Stimulated activated CD4-positive, alpha-beta T cell treated with anti-CD3 and anti-CD28 coated beads, Interleukin-15, amount 100 ng/mL, for 1 hour (primary cell): ENCODE measurements at places on chromosomes 3 and 15.

DNA sequence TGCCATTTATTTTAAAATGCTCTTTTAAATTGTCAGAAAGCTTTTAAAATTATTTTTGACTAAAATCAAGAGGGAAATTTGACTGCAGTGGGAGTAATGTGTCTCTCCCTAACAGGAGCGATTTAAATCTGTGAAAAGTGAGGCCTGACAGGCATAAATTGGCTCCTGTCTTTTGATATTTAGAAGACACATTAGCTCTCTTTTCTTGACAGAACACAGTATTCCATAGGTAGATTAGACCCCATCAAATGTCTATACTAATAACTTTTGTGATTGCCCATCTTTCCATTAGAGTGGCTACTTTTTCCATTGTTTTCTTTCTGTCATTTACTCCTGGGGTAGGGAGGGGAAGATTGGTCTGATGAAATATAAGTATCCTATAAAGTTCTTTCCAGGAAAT lies 866.3 kb downstream of the ROBO1 start:
- no peak for DNase-seq

DNA sequence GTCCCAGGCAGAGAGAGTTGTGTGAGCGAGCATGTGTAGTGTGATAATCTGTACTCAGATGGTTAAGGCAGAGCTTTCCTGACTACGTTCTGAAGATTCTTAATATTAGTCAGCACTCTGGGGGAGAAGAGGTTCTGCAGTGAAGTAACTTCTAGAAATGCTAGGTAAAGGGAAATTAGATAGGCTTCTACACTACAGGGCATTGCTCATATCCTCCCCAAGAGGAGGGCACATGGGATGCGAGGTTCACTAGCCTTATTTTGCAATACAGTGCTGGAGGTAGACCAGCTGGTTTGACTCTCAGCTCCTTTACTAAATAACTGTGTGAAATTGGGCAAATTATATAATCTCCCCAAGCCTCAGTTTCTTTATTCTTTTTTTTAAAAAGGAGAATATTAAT lies 300.3 kb upstream of the PDZRN3 start:
- no peak for DNase-seq

DNA sequence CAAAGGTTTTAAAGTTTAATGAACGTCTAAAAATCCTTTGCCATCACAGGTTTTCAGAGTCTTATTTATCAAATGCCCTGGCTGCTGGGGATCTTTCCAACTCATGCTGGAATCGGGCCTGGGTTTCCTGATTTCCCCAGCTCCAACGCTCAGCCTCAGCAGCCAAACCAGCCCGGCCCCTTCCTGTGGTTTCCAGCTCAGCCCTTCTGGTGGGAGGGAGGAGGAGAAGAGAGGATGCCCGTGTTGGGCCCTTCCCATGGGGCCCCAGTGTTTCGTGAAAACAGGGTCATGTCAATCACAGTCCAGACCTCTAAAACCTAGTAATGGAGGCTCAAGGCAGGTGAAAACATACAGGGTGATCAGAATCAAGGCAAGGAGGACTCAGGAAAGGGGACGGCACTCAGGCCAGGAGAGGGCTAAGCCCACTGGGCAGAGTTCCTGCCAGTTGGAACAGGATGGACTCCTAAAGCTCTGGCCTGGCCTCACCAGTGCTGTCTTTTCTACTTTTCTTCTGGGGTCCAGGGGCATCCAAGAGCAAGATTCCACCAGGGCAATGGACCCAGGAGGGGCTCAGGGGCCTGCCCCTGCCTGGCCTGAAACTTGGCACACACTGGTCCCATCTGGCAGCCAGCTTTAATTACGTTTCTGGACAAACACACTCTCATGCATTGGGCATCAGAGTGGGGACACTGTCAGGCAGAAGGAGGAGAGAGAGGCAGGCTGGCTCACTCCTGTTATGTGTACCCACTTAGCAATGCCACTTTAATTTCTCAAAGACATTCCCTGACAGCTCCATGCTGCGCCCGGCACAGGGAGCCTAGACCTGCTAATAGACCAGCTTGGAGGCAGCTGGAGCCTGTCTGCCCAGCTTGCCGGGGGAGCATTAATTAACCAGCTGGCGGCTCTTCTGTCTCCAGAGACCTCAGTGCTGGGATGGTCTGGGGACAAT lies 194.6 kb downstream of the FAM43A start:
- DNase-seq: no peak

- no peak for DNase-seq
Observed at GRCh38 chr15:59247364-59247763, 40.7 kb downstream of the LDHAL6B start.

DNA sequence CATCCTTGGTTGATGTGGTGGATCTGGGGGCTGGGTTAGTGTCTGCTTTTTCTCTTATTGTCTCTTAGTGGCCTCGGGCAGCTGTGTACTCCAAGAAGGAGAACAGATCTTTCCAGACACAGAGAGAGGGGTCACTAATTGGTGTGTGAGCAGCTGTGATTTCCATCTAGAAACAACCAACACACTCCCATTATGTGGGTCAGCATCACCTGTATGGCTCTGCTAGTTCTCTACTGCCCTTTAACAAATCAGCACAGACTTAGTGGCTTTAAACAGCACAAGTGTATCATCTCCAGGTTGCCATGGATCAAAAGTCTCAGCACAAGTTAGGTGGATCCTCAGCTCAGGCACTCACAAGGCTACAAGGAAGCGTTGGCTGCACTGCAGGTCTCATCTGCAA lies 156.8 kb downstream of the LRTM1 start:
- DNase-seq: no peak

DNA sequence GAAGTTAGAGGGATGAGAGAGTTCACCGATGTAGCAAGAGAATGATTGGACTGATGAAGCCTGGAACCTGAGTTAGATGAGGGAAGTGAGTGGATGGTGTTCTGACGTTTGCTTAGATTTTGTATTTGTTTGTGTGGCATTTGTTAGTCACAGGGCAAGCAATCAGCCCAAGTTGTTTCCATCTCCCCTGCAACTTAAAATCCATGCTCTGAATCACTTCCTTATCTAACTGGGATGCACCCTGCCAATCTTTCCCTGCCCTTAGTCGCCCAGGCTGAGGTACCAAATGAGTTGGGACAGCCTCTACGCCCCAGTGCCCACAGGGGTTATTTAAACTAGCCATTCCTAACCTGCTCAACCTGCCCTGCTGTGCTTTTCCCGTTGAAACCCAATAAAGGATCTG lies 12.6 kb downstream of the PAQR5 start:
- DNase-seq: no peak

DNA sequence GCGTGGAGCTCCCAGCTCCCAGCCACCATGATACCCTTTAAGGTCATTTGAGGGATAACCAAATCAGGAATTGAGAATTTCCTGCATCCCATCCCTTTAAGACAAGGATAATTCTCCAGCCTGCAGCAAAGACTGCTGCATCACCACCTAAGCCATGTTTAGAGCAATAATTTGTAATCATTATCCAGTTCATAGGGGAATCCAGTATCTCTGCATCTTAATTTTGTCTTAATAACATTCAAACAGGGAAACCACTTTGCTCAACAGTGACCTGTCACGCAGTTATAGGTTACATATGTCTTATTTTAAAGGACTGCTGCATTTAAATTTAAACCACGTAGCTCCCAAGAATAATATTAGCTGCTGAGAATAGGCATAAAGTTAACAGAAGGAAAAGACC lies 188.4 kb downstream of the SSR3 start:
- no peak for DNase-seq

- DNase-seq: no peak
Observed at GRCh38 chr15:39685999-39686613, 96.5 kb downstream of the FSIP1 start.

GRCh38 chr3:61600195-61600594 lies 38.8 kb downstream of the PTPRG start:
- no peak for DNase-seq

DNA sequence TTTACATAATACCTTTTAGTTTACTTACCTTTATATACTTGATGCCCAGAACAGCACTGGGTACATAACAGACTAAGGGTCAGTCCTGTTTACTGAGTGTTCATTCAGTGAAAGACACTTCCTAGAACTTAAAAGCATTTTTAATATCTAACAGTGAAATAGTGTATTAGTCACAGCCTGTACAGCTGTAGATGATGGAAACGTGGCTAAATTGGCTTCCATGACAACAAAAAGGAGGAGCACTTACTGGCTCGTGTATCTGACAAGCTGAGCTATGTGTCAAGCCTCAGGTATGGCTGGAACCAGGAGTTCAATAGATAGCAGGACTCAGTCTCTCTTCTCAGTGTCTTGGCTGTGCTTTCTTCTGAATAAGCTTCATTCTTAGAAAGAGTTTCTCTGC lies 40.2 kb downstream of the CMTM8 start:
- no peak for DNase-seq

DNA sequence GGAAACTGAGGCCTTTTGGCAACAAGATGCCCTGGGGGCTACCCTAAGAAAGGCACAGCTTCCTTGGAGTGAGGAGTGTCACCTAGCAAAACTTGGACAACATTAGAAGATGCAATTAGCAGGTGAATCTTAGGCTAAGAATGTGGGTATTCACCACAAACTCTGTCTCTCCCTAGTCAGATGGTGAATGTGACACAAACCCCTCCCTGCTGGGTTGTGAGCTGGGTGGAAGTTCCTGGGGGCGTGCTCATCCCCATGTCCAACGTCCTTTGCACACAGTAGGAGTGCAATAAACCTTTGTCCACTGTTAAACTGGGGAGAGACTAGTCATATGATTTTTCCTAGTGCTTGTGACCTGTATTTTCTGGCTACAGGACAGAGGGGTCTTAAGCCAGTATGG lies 67.1 kb upstream of the SH3GL3 start:
- DNase-seq: no peak

DNA sequence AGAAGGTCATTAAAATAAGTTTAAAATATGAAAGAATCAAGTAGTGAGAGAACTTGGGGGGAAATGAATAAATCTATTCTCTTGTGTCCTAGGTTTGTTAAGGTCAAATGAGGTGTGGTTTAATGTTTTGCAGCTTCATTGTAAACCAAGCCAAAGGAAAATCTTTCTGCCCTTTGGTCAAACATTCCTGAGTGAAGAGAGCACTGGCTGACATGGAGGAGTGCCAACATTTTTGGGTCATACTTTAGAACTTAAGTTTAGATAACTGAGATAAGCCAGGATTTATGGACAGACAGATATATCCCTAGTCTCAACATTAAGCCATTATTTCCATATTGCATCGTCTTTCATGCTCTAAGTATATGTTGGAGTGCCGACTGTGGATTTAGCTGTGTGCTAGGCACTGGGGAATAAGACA lies 66.4 kb downstream of the PTPRG start:
- DNase-seq: no peak

DNA sequence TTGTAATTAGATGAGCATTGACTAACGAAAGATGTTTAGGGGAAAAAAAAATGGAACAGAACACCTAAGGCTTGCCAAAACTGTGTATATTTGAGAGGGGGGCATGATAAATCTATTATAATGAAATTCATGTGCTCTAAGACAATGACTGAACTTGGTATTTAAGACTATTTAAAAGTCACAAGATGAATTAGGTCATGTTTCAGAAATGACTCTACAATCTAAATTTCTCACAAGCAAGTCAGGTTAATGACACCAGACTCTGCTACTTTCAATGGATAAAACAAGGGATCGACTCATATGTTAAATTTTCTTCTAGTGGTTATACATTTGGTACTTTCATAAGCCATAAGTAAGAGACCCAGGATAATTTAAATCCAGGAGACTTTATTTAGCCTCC lies 78.4 kb downstream of the DUT start:
- DNase-seq: no peak

DNA sequence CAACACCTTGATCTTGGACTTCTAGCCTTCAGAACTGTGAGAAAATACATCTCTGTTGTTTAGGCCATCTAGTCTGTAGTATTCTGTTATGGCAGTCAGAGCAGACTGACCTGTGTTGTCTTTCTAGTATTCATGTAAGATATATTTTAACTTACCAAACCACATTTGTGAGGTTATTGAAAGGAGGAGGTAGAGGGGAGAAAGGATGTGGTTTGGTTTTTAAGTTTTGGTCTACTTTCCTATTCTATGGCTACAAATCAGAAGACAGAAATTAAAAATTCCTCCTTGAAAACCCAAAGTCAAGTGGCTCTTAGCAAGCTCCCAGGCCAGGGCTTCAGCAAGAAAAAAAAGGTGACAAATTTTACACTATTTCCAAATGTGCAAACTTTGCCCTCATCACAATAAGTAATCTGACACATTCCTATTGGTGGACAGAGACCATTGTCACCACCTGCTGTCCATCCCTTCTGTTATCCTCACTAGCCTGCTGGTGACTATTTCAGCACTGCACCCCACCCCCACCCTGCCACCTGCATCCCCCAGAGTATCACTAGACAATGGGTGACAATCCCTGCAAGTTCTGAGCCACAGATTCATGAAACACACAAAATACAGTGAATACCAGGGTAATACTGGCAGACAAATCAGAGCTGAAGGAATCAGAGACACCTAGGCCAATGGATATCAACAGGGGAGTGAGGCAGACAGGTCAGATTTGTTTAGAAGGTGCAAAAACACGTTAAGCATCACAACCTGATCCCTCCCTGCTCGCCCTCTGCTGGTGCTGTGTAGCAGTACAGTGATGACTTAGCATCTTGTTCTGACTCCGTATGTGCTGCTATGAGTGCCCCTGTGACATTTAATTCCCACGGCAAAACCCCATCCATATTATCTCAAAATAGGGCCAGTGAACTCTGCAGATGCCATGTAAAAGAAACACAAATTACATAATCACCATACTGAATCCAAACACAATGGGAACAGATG lies 79.0 kb upstream of the DCLK3 start:
- DNase-seq: peak; percentile 34

DNA sequence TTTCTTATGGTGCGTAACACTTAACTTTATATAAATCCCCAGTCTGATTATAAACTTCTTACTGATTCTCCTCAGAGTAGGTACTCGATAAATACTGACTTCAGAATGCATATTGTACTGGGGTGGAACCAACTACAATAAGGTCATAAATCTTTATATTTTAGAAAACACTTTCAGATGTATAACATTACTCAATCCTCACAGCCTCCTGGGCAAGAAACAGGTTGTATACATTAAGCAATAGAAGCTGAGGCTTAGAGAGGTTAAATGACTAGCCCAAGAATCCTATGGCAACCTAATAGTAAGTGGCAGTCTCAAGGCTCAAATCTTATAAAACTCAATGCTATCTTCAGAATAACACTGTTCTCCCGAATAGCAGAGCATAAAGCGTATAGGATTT lies 9.1 kb downstream of the VPS13C start:
- DNase-seq: no peak

DNA sequence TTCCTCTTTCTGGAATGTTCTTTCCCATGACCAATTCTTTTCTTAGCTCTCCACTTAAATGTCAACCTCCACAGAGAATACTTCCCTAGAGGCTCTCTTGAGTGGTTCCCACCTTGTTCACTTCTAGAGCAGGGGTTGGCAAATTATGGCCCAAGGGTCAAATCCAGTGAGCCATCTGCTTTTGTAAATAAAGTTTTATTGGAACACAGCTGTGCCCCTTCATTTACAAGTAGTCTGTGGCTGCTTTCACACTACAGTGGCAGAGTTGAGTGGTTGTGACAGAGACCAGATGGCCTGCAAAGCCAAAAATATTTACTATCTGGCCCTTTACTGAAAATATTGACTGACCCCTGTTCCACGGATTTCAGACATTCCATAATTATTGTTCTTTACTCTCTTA lies 166.2 kb downstream of the WNT5A start:
- no peak for DNase-seq
